ENCODE measurements at places on chromosomes 5 and 9.
A peak's percentile ranks its signal among the peaks of the same experiment; 100 is the strongest.

- no peak for DNase-seq
Observed at GRCh38 chr9:95213117-95213516, 104.4 kb downstream of the FANCC start.

DNA sequence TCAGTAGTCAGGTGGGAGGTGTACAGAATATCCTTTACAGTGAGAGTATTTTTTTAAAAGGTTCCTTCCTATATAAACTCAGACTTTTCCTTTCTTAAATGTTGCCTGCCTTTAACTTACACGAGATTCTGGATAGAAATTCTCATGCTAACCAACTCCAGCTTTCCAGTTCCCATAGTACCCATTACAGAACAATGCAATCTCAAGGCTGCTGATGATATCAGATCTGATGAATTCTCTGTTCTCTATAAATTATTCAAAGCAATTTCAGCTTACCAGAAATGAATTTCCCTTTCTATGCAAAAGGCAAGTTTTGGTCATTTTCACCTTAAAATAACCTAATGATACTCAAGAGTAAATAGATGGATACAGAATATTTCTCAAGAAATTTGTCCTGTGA is 90.3 kb downstream of the NUDT12 start:
- DNase-seq: no peak

- DNase-seq: no peak
Observed at GRCh38 chr9:97954550-97954989, 16.6 kb upstream of the HEMGN start.

- DNase-seq: no peak
Observed at GRCh38 chr5:68406767-68407241, 191.2 kb downstream of the PIK3R1 start.

GRCh38 chr5:137856916-137857862 is 10.5 kb upstream of the MYOT start:
- DNase-seq: no peak

GRCh38 chr5:73626814-73627313 is 868 bp downstream of the ARHGEF28 start:
- no peak for DNase-seq

DNA sequence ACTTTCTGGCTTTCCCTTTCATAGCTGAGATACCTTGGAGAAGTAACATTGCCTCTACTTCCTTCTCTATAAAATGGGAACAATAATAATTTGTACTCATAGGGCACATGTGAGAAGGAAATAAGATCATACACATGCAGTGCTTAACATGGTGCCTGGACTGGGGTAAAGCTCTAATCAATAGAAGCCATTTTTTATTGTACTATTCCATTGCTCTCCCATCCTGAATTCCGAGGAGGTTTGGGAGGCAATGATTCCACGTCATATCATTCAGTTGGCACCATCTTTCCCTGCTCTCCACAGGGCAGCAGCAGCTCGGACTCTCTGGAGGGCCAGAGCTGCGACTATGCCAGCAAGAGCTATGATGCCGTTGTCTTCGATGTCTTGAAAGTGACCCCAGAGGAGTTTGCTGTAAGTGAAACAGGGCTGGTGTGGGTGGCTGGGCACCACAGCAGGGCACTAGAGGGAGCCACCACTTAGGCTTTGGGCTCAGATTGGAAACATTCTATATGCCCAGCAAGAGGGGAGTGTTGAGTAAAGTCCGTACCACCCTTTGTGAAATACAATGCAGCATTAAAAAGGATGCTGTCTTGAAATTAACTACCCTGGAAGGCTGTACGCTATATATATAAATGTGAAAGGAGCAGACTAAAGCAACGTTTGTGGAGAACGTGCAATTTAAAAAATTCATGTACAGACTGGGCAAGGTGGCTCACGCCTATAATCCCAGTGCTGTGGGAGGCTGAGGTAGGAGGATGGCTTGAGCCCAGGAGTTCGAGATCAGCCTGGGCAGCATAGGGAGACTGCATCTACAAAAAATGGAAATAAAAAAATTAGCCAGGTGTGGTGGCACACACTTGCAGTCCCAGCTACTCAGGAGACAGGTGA is 51.2 kb downstream of the RALGPS1 start:
- no peak for DNase-seq

DNA sequence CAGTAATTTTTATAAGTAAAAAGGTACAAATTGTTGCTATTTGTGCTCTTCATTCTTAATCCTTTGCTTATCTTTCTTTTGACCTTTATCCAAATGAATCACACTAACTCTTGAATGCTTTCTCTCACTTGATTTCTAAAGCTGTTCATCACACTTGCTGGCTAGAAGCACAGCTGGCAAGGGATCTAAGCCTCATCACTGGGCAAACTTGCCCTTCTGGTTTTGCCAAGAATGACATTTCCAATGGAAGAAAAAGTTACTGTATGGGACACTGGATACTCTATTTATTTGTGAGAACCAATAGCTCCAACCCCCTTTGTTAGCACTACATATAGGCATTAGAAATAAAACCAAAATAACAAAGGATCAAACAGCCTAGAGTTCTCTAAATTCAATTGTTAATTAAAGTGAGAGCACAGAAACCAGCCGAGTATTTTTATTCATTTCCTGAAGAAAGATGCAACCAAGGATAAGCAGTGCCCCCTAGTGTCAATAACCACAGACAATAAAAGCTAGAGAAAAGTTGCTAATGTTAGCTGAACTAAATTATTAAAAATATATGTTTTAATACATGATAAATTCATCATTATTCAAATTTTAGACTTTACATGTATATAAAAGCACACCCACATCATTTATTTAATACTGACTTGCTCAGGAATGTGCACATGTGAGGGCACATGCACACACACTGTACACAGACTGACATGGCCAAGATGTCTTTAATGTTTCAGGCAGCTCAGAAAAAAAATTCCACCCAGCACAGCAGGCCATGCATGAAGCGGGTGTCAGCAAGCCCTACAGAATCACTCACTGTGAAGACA is 59.8 kb upstream of the POU5F2 start:
- DNase-seq: no peak

- DNase-seq: no peak
Observed at GRCh38 chr5:76223696-76224095, 140.5 kb downstream of the SV2C start.

DNA sequence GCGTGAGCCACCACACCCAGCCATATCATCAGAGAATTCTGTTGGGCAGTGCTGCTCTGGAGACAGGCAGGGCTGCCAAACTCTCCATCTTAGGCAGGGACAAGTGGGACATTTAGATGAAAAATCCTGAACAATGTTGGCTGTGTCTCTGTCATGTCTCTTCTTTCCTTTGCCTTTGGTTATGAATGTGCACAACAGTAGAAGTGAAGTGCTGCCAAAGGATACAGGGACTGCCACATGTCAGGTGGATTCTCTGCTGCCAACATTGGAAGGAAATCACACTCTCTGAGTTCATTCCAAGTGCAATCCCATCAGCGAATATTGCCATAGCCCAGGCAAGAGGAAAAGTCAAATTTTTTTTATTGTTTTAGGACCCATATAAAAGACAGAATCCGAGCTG is 348.8 kb downstream of the TRPM3 start:
- no peak for DNase-seq

GRCh38 chr5:138721979-138722378 is 31.2 kb upstream of the CTNNA1 start:
- no peak for DNase-seq

DNA sequence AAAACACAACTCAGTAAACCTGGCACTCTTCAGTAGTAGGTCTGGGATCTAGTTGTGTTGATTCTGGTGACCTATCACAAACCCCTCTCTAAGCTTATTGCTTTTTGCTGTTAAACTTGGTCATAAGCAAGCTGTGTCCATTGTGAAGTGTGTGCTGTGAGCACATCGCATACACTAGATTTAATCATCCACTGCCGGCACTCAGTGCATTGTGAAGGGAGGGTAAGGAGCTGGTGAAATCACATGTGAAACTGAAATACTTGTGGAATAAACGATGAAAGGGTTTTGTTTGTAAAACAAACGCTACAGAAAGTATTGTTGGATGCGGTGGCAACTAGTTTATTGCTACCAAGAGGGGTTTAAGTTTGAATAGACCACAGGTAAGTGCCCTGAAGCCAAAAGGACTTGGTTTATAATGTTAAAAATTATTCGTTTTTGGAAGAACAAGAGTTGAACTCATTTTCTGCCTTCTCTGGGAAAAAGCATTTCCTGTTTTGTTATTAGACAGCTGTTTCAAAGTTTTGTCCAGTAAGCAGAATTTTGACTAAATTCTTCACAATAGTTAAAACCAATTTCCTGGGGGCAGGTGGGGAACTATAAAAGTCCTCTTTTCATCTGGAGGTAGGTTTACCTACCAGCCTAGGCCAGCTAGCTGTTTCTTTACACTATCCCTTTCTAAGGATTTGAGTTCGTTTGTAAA is 24.6 kb downstream of the TJP2 start:
- peak; percentile 30 for DNase-seq

- no peak for DNase-seq
Observed at GRCh38 chr9:92966518-92966800, 19.1 kb downstream of the FGD3 start.

DNA sequence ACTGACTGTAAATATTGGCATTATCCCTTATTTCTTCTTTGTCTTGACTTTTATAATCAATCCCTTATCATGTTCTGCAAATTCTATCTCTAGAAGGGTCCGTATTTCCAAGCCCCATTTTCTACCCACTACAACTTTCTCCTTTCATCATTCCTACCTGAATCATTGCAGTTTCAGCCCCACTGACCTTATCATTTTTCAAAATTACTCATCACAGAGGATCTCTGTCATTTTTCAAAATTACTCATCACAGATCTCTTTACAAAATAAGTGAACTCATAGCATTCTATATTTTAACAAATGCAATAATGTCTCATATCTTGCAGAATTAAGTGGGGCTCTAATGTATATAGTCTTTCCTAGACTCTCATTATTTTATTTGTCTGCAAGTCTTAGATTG is 256.9 kb upstream of the COX7C start:
- DNase-seq: no peak

- DNase-seq: no peak
Observed at GRCh38 chr5:72878854-72879253, 62.4 kb downstream of the TNPO1 start.

- DNase-seq: no peak
Observed at GRCh38 chr5:175385691-175386362, 58.2 kb downstream of the DRD1 start.

DNA sequence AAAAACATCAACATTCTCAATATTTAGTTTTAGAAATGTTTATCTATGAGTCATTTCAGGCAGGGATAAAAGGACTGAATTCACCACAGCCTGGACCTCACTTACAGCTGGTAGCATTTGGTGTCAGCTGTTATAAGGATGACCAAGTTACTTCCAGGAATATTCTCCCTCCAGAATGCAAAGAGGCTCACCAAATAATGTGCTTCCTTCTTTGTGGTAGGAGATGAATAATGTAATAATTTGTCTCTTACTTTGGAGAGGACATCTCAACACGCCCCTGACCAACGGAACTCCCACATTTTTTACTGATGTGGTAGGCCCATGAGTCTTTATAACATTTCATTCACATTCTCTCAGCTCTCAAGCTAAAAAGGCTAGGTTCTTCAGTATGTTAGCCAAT is 825.9 kb upstream of the GRAMD2B start:
- DNase-seq: no peak

DNA sequence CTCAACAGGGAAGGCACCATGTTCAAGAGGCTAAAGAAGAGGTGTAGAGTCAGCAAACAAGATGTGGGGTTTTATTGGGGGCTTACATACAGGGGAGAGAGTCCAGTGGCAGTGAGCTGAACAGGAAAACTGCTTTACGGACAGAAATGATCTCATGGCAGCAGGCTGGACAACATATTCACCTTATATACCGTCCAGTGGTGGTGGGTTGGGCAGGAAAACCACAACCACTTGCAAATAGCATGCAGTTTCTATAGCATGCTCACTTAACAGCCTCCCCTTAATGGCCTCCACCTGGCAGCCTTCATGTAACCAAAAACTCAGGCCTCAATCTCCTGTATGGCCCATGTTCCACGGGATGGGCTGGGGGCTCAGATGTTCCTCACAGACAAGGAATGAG is 5.4 kb downstream of the TNFSF8 start:
- DNase-seq: no peak

GRCh38 chr5:133423011-133423617 is 189.2 kb downstream of the FSTL4 start:
- DNase-seq: no peak

DNA sequence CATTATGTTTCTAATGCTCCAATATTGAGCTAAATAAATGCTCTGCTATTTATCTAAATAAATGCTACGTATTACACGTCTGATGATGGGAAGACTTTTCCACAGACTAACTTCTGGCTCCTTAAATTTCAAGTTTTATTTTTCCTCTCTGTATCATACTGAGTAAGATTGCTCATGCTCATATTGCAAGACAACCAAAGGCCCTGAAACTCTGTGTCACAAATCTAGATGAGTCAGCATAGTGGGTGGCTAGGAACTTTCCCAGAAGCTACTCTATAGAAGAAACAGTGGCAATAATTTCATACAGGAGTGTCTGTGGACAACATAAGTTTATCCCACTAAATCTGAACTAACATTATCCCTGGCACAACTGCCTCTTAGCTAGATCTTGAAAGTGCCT is 53.0 kb upstream of the RFX3 start:
- no peak for DNase-seq

DNA sequence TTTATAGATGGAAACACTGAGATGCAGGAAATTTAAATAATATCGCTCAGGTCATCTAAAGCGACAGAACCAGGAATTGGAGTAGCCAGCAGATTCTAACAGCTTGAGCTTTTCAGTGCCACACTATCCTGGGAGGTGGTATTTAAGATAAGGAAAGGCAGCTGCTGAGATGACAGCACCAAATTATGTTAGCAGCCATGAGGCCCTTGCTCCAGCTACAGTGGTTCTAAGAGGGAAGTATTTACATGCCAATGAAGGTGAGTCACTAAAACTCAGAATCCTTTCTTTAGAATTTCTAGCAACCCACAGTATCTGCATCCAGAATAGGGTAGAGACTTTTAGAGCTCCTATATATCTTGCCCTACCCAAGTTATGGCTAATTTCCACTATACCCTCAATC is 127.0 kb upstream of the VLDLR start:
- DNase-seq: no peak

- DNase-seq: no peak
Observed at GRCh38 chr9:2872931-2873323, 29.0 kb upstream of the PUM3 start.

DNA sequence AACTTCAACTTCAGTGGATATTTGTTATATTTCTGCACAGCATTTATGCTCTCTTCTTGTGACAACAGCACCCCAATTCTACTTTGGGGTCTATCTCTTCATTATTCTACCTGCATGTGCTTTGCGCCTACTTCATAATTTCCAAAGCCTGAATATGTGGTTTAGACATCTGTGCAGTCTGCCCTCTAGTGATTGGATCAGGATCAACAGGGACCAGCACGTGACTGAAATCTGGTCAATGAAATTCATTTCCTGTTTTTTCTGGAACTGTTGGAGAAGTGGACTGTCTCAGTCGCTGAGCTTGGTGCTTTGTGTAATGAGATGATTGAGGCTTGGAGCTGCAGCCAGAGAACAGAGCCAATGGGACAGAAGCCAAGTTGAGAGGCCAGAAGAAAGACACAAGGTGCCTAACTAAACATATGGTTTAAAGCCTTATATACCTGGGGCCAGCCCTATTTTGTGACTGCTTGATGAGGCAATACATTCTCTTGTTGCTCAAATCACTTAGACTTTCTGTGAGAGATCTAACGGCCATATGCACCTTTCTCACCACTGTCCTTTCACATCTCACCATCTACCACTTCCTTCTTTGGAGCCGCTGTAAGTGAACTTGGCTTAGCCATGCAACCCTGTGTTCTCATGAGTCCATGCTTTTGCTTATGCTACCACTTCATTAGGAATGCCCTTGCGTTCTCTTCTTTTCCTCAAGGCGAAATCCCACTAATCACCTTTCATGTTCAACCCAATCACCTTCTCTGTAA is 68.8 kb upstream of the PPP2R2B start:
- no peak for DNase-seq

- DNase-seq: no peak
Observed at GRCh38 chr5:109898269-109899162, 208.8 kb downstream of the MAN2A1 start.
